ENCODE measurements at places on chromosomes 5 and 9.

- DNase-seq, result no peak
Measured at GRCh38 chr5:56375011-56375410, 141.9 kb upstream of the ANKRD55 start.

DNA sequence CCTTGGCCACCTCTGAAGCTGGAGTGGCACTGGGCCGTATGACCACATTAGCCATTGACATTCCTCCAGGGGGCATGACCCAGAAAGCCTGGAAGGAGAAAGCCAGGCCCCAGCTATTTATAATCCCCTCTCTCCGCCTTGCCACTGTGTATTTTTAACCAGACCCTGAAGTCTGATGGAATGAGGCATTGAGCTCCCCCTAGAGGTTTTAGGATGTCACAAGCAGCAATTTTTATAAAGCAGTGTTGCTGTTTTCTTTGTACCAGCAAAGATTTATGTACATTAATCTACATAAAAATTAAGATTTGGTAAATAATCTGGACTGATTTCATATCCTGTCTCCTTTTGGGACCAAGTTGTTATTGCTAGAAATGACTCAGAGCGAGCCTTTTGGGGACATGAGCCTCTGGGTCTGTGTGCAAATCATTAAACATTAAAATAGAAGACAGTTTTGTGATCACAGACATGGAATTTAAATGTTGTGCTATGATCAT lies 127.1 kb downstream of the TRIO start:
- no peak for DNase-seq

GRCh38 chr5:23864786-23865185 lies 357.4 kb downstream of the PRDM9 start:
- no peak for DNase-seq

GRCh38 chr9:113417370-113417769 lies 6.8 kb downstream of the C9orf43 start:
- DNase-seq, result no peak

GRCh38 chr5:42268630-42269029 lies 154.6 kb upstream of the GHR start:
- no peak for DNase-seq

DNA sequence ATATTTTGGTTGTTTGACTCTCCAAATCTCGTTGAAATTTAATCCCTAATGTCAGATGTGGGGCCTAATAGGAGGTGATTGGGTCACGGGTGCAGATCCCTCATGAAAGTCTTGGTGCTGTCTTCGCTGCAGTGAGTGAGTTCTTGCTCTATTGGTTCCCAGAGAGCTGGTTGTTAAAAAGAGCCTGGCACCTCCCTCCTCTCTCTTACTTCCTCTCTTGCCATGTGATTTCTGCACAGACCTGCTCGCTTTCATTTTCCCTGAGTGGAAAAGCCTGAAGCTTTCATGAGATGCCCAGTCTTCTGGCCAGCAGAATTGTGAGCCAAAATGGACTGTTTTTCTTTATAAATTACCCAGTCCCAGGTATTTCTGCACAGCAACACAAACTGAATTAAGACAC lies 221.6 kb downstream of the MAT2B start:
- DNase-seq, result no peak
